ENCODE measurements at places on chromosomes 2 and 18. TPM values are rescaled to one million over a fixed set of nuclear protein-coding genes. Genes with fewer than 3 reads are reported as not detected.

- DNase-seq: peak; percentile 8
Measured at GRCh38 chr2:238940806-238941205, 92.9 kb downstream of the TWIST2 start.

- no peak for DNase-seq
Measured at GRCh38 chr2:159501743-159502142, 114.6 kb downstream of the BAZ2B start.

DNA sequence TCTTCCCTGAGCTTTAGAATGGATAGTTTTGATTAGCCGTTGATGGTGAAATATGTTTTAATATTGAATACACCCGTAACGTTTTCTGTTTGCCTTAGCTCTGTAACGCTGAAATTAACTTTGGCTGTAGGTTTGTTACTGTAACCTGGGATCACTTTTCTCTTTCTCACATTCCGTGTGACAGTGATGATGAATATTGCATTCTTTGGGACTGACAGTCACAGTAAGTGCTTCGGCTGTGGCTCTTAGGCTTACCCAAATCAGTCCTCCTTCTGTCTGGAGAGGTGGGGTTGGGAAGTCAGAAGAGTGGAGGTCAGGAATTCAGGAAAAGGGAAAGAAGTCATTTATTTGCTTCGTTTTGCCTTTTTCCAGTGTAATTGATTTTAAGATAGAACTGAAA lies 18.0 kb downstream of the RMC1 start:
- DNase-seq: no peak

DNA sequence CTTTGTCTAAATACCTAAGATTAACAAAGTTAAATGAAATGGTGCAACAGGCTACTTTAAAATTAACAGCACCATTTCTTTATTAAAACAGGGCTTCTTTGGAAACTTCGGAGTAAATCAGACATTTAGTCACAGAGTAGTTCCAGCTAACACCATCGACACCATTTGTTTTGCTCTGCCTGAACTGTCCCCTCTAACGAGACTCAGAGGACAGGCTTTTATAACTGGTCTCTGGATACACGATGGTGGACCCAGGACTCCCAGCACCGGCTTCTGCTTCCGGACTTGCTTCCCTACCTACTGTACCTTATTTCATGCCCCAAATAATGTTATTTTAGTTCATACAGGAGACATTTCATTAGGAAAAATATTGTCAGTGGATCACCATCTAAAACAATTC lies 252.1 kb downstream of the XIRP2 start:
- DNase-seq: no peak

Gene LRRC30
- not detected for total RNA-seq

Measured in heart left ventricle (tissue), 16 donors.